Activated naive CD8-positive, alpha-beta T cell treated with anti-CD3 and anti-CD28 coated beads for 36 hours (primary cell): ENCODE measurements at places on chromosomes 11 and 22. TPM values are rescaled to one million over a fixed set of nuclear protein-coding genes. Genes with fewer than 3 reads are reported as not detected.

Gene MMP8
- not detected for total RNA-seq

Gene P2RY6
- total RNA-seq, result not detected

Gene FAT3
- not detected for total RNA-seq

Gene LGR4
- 0.08 TPM for total RNA-seq

Gene TRIM49D1
- total RNA-seq, result not detected

Gene NCR3LG1
- total RNA-seq, result 5.0 TPM

Gene PRR5L
- 6.9 TPM for total RNA-seq

Gene CASP1
- 38.9 TPM for total RNA-seq

Gene C22orf42
- total RNA-seq, result not detected

Gene KLHL35
- total RNA-seq, result 0.58 TPM

Gene TNNT3
- 0.50 TPM for total RNA-seq

Gene HOATZ
- not detected for total RNA-seq

Gene MRGPRE
- total RNA-seq, result not detected

Gene OR6X1
- not detected for total RNA-seq

Gene RELT
- 23.2 TPM for total RNA-seq

Gene ISX
- total RNA-seq, result not detected

Gene BIK
- total RNA-seq, result 2.2 TPM

Gene HMBS
- total RNA-seq, result 42.1 TPM

Gene OR5B12
- total RNA-seq, result not detected

Gene SLC5A1
- total RNA-seq, result not detected

Gene TRPM5
- not detected for total RNA-seq

Gene MS4A12
- total RNA-seq, result not detected

Gene JAML
- total RNA-seq, result 148 TPM

Gene OR51B4
- not detected for total RNA-seq

Gene SLCO2B1
- not detected for total RNA-seq

Gene LRRC56
- 1.4 TPM for total RNA-seq

Gene MMP13
- not detected for total RNA-seq

Gene PRODH
- not detected for total RNA-seq

Gene FOLR2
- not detected for total RNA-seq

Gene FXYD2
- total RNA-seq, result 8.3 TPM

Gene RAB1B
- total RNA-seq, result 97.6 TPM

Gene SLC25A45
- total RNA-seq, result 15.7 TPM

Gene GPR83
- total RNA-seq, result not detected

Gene RIMBP3C
- 0.06 TPM for total RNA-seq

Gene CLDN5
- total RNA-seq, result not detected
